ENCODE measurements at places on chromosomes 7 and 10.

- DNase-seq, result no peak
Observed at GRCh38 chr7:122618585-122619189, 80.2 kb downstream of the RNF133 start.

- DNase-seq, result no peak
Observed at GRCh38 chr7:70322856-70323255, 724.6 kb downstream of the AUTS2 start.

GRCh38 chr10:124194199-124194824, 100.9 kb upstream of the CHST15 start:
- DNase-seq, result no peak

DNA sequence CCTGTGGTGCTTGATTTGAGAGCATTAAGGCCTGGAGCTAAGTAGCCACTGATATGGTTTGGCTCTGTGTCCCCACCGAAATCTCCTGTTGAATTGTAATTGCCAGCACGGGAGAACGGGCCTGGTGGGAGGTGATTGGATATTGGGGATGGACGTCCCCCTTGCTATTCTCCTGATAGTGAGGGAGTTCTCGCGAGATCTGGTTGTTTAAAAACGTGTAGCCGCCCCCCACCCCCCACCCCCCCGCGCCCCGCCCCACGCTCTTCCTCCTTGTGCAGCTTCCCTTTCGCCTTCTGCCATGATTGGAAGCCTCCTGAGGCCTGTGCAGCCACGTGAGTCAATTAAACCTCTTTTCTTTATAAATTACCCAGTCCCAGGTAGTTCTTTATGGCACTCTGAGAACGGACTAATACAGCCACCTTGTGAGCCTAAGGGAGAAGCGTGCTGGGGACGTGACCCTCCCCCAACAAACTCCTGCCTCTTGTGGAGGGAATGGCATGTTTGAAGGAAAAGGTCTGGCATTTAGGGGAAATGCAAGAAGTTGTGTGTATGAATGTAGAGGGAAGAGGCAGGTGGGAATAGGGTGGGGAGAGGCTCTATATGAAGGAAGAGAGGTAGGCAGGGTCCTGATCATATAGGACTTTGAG, 118.0 kb upstream of the KMT2C start:
- DNase-seq, result no peak

DNA sequence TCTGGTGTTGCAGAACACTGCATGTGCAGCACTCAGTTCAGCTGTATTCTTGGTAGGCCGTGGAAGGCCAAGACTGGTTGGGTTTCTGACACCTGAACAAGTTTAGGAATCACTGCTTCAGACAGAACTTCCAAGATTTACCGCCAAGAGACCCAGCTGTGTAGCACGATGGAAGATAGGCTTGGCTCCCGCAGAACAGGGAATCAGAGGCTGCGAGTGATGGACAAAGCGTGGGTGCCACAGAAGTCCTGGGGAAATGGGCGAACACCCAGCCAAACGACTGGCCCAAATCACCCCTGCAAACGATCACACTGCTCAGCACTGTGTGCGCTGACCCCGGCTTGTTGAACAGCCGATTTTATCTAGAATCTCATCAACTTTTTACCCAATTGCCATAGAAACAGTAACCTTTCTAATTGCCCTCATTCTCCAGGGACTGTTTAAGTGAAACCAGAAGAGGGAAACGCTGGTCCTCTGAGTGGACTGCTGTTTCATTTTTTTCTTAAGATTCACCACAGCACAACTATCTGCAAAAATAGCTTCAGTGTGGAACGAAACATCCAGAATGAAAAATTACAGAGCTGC, 17.9 kb downstream of the ZFAND2A start:
- DNase-seq, result no peak

- no peak for DNase-seq
Observed at GRCh38 chr7:116630932-116631671, 40.9 kb upstream of the MET start.

DNA sequence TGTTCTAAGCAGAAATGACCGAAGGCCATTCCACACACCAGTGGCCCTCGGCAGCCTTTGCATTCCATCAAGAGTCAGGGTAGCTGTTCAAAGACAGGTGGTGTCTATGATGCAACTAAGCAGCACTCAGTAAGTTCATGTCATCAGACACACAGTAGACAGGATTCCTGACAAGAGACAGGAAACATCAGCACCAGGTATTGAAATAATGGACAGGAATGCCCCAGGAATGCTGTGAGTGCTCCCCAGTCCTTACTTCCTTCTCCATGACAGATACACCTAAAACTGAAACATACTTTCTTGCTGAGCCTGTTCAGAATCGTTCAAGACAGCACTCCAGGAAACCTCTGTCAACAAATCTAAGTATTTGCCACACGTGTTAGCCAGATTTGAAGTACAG, 204.4 kb downstream of the TPST1 start:
- DNase-seq, result no peak

- no peak for DNase-seq
Observed at GRCh38 chr10:29949411-29950011, 109.9 kb downstream of the JCAD start.

GRCh38 chr10:100986952-100987684, at the start of the genes MRPL43 and TWNK:
TSS of gene MRPL43 (minus strand) at chr10:100987497. CDS start at chr10:100987443, 54 bp downstream.
TSS of gene TWNK (plus strand) at chr10:100987543. CDS start at chr10:100988211, 668 bp downstream.
- DNase-seq, result peak; percentile 81

GRCh38 chr10:4053940-4054339, 268.9 kb upstream of the KLF6 start:
- DNase-seq, result no peak

GRCh38 chr10:25661632-25662031, 272.4 kb upstream of the MYO3A start:
- DNase-seq, result no peak

DNA sequence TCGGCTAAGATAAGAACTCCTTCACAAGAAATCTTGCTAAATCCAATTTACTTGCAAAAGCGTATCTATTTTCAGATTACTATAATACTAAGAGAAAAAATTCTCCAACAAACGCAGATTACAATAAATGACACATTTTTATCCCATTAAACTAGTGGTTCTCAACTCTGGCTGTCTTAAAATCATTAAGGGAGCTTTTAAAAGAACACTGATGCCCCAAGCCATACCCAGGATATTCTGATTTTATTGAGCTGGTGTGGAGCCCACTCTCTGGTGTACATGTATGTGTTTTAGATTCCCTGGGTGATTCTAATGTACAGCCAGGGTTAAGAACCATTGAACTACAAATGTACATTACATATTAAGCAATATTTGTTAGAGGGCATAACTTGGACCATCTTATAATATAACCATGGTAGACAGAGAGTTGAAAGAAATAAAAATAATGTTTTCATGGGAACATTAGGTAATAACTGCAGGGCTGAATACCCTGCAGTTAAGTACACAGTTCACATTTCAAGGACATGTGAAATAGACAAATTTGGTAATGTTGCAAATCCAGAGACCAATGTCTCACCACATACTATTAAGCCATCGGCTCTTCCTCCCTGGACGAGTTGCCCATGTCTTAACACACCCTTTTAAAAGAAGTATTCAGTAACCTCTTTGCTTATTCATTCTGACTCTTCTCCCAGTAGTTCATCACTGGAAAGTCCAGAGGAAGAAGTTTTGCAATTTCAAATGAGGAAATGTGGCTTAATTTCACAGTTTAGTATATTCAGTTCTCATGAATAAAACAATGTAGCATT, 6.2 kb downstream of the GSAP start:
- no peak for DNase-seq

Measured in effector memory CD8-positive, alpha-beta T cell (primary cell).